Endodermal cell (in vitro differentiated cells): ENCODE measurements at places on chromosomes 3 and 15. TPM values are rescaled to one million over a fixed set of nuclear protein-coding genes. Genes with fewer than 3 reads are reported as not detected.

GRCh38 chr3:100047455-100048141 is 66.7 kb downstream of the FILIP1L start:
- DNase-seq = no peak

- DNase-seq = no peak
These were observed 9.4 kb downstream of the AAGAB start for GRCh38 chr15:67244971-67245478.

DNA sequence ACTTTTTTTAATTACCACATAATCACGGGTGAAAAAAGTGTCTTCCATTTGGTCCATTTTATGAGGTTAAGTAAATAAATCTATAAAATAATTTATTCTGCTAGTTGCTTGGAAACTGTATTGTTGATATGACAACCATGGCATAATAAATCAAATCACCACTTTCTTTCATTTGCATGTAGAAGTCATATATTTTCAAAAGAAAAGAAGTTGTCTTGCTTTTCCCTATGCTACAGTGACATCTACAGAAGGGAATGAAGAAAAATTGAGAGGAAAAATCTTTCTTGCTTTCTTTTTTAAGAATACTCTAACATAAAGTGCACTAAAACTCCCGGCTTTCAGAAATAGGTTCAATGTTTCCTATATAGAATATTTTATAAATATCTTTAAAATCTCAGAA is 228.5 kb downstream of the ZBBX start:
- no peak for DNase-seq

DNA sequence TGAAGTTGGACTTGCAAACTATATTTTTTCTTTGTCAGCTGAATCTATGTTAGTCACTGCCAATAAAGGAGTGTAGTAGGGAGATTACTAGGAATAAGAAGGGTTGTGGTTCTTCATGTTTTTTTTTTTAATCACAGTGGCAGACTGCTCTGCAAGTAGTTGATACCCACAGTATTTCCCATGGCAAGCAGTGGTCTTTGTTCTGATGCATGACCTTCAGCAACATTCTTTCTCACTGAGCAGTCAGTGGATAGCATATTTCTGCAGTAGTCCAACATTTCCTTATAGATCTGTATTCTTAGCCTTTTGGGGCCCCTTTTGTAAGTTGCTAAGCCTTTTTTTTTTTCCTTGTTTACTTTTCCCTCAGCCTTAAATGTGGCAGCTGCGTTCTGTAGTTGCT is 151.1 kb downstream of the DOCK3 start:
- DNase-seq = no peak

GRCh38 chr3:72628065-72628464 is 220.2 kb downstream of the SHQ1 start:
- DNase-seq = no peak

- no peak for DNase-seq
These were observed 55.5 kb downstream of the ST6GAL1 start for GRCh38 chr3:186985661-186986364.

RGMA gene
- 57.0 and 67.1 TPM in 2 replicates for total RNA-seq

GRCh38 chr3:187746442-187747281 is 1.4 kb upstream of the BCL6 start:
- DNase-seq = peak; percentile 70

- no peak for DNase-seq
These were observed 107.7 kb downstream of the CHCHD4 start for GRCh38 chr3:14016900-14017475.

GRCh38 chr15:65409036-65409631 is 13.6 kb downstream of the IGDCC4 start:
- DNase-seq = no peak

DNA sequence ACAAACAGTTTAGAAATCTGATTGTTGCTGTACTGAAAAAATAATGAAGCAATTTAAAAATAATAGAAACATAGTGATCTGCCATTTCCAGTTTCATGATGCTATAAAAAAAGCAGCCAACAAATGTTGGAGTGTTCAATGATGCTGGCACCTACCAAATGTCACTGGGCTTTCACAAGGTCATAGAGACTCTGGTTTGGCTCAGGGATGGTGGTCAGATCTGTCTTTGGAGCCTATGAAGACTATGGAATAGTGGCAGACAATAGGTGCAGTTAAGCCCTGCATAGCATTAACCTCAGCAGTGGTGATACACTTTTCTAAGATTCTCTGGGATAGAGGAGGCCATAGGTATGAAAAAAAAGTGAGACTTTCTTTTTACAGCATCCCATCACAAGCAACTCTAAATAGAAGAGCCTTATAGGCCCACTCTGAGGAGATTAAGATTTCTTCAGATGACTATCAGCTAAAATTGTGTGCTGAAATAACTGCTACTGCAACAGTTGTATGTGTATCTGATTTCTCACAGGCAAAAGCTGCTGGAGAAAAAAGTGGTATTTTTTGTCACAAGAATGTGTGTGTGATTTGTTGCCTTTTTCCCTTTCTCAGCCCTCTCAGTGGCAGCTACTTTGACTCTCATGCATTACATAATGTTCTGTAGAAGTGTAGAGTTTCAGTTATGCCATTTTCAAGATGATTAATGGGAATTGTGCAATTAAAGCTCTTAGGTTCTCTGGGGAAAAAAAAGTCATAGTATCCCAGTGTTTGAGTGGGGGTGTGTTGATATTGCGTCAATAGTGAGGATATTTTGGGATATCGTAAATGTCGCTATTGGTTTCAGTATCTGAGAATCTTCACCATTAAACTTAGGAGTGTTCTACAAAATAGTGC is 137.4 kb downstream of the MBNL1 start:
- DNase-seq = no peak

DNA sequence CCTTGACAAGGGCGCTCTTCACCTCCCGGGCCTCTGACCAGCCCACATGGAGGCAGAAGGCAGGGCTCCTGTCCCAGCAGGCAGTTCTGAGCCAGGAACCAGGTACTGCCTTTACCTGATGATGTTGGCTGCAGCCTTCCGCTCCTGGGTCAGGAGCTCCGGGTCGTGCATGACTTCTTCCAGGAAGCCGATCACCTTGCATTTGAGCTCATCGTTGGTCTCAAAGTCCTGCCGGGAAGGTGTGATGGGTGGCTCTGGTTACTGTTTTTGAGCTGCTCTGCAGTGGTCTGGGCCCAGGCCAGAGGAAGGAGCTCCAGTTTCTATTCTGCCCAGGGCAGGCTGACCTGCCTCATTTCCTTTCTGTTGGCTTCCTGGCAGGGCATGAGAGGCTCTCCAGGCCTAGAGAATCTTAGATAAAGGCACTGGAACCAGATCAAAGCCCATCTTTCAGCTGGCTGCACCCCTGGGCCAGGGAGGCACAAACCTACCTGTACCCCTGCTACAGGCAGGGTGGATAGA is 53.2 kb upstream of the CTSH start:
- DNase-seq = no peak

DNA sequence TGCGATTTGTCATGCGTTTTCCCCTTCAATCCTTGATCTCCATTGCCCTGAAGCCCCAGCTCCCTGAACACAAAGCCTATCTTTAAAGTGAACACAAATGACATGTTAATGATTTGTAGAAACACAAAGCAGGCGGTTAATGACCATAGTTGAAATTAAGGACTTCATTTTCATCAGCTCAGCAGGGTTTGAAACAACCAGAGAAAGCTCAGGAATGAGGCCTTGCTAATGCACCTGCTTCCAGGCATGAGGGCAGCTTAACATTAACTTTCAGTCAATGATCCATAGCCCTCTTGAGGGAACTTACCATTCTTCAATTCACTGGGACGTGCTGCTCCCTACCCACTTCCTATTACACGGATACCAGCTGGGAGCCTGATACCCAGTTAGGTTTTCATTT is 427.2 kb upstream of the CBLB start:
- DNase-seq = no peak

CCR8 gene
- 0.22 TPM in 1 of 2 replicates, not detected in the other for total RNA-seq

DNA sequence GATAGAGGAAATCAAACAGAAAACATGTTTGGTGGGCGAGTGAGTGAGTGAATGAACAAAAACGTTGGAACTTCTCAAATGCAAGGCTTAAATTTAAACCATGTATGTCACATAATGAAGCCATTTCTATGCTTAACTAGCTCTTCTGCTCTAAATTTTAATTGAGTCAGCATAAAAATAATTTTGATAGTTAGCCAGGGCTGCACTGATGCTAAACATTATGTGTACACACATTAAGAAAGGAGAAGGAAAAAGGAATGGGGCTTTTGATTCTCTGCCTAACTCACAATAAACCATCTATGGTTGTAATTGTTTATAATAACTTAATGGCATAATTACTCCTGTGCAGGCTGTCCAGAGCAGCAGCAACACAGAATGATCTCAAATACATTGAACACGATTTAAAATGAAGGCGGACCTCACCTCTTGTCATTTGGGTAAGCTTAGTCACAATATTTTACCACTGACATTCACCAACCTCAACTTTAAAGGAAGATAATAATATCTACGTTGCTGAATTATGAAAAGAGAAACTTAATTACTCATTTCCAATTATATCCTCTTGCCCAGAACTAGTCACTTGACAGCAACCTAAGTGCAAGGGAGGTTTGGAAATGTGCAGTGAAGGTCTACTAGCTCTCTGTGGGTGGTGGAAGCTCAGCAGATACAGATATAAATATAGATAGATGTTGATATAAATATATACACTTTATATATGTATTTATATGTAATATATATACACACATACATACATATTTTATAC is 318.4 kb upstream of the TRIM42 start:
- no peak for DNase-seq

DNA sequence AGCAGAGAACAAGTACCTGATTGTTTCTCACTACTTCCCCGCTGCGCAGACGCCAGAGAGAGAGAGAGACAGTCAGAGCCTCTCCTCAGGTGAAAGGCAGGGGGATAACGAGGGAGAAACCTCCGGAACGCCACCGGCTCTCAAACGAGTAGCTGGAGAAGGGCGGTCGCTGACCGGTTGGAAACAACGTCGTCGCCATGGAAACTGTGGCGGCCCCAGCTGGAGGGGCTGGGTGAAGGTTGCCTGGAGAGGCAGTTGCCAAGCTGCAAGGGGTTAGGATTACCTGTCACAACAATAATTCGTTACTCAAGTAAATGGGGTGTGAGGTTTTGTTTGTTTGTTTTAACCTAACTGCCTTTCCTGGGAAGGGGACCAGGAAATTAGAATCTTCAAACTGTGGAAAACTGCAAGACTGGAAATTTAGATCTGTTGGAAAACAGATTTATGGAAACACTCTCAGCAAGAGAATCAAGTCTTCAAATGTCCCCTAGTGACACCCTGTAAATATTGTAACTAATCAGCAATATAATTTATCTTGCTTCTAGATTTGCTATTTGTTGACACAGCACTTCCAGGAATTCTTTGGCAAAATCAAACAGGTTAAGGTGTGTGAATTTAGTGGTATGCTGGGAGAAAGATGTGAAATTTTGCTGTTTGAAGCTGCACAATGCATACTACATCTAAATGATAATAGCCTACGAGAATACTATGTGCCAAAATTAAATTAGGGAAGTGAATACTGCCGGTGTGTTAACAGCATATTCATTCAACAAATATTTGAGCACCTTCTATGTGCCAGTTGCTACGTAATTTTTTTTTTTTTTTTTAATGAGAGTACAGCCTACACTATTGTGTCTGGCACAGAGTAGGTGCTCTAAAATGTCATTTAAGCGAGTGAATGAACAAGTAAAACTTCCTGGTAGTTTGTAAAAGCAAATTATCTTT is at the start of gene DNAH12:
DNAH12 (minus strand) TSS at position 164 of the 945 bp plus-strand sequence. CDS start 1,474 bp downstream, outside the sequence.
- peak; percentile 99 for DNase-seq

GRCh38 chr3:178771511-178771910 is 235.3 kb downstream of the KCNMB2 start:
- DNase-seq = no peak

DLL4 gene
- 0.34 to 4.8 TPM (median 0.64 TPM) in 3 replicates for total RNA-seq

GRCh38 chr3:72353236-72354128 is 494.8 kb downstream of the SHQ1 start:
- peak; percentile 32 for DNase-seq

DNA sequence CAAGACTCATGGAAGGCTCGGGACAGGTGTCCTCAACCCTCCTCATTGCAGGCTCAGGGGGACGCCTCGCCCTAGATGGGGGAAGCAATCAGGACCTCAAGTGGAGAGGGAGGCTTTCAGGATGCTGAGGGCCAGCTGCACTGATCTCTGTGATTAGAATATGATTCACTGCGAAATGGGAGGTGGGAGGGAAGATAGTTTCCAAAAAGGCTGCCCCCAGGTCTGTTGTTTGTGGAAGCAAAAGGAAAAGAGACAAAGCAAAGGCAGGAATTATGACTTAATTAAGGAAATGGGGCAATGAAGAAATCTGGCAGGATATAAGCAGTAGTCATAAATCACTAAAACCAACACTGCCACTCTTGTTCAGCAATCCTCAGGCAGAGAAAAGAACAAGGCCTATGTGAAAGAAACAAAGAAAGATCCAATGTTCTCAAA is 85.6 kb upstream of the ABHD17C start:
- DNase-seq = no peak

SELENOK gene
- 46.3 to 54.6 TPM (median 47.0 TPM) in 3 replicates for total RNA-seq

DNA sequence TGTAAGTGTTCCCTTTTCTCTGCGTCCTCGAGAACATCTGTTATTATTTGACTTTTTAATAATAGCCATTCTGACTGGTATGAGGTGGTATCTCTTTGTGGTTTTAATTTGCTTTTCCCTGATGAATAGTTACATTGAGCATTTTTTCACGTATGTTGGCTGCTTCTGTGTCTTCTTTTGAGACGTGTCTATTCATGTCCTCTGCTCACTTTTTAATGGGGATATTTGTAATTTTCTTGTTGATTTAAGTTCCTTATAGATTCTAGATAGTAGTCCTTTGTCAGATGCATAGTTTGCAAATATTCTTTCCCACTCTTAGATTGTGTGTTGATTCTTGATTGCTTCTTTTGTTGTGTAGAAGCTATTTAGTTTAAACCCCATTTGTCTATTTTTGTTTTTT is 179.2 kb downstream of the DOCK3 start:
- DNase-seq = no peak

- DNase-seq = no peak
These were observed 102.0 kb downstream of the SST start for GRCh38 chr3:187568171-187568570.

SAMD7 gene
- total RNA-seq = not detected in 3 replicates

DNA sequence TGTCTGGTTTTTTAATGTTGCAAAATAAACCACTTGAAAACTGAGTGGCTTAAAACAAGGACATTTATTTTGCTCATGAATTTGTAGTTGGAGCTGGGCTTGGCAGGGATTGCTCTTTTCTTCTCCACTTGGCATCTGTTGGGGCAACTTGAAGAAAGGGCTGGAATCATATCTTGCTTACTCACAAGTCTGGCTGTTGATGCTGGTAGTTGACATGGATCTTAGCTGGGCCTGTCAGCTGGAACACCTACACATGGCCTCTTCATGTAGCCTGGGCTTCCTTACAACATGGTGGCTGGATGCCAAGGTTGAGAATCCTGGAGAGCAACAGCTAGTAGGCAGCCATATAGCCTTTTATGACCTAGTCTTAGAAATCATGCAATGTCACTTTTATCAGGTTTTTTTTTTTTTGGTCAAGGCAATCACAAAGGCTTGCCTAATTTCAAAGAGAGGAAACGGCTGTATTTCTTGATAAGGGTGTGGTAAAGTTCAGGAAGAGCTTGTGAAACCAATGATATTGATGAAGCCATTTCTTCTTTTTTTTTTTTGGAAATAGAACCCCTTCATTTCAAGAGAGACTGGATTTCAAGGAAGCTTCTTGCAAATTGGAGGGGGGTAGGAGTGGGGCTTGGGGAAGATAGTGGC is 262.1 kb downstream of the IL20RB start:
- no peak for DNase-seq

PLSCR2 gene
- total RNA-seq = 2.7 and 3.0 TPM in 2 replicates

GRCh38 chr15:73295630-73296286 is 73.0 kb downstream of the HCN4 start:
- DNase-seq = no peak

SLC51A gene
- total RNA-seq = 1.9 to 3.7 TPM (median 2.4 TPM) in 3 replicates
